ENCODE measurements at places on chromosomes 3 and 15.
A peak's percentile ranks its signal among the peaks of the same experiment; 100 is the strongest.

- DNase-seq, result no peak
Observed at GRCh38 chr3:38015485-38015884, 14.0 kb downstream of the PLCD1 start.

DNA sequence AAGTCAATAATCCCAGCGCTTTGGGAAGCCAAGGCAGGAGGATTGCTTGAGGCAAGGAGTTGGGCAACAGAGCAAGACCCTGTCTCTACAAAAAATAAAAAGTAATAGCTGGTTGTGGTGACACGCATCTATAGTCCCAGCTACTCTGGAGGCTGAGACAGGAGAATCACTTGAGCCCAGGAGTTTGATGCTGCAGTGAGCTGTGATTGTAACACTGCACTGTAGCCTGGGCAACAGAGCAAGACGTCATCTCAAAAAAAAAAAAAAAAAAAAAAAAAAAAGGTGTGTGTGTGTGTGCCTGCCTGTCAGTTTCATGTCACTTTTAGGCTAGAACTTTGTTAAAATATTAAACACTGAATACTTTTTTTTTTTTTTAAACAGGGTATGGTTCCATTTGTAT lies 28.4 kb downstream of the DNAJC19 start:
- DNase-seq, result no peak

DNA sequence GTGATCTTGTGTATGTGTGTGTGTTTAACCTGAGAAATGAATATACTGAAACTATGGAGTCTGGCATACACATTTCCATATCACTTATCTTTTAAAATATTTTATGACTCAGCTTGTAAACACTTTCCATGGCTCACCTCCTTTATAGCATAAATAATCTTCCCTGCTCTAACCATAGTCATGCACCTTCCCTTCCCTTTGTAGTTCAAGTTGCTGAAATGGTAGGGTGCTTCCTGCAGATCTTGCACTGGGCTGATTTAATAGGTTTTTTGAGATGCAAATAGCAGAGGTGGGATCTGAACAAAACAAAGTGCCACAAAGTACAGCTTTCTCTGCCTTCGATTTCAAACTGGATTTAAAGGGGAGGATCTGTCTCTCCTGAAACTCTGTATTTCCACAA lies 712.7 kb upstream of the LMCD1 start:
- DNase-seq, result no peak

GRCh38 chr3:55484801-55485791 lies 2.0 kb downstream of the WNT5A start:
- DNase-seq, result no peak

GRCh38 chr15:100693451-100693850 lies 91.1 kb downstream of the ASB7 start:
- no peak for DNase-seq

- DNase-seq, result no peak
Observed at GRCh38 chr3:110307065-110307809, 764.4 kb upstream of the NECTIN3 start.

DNA sequence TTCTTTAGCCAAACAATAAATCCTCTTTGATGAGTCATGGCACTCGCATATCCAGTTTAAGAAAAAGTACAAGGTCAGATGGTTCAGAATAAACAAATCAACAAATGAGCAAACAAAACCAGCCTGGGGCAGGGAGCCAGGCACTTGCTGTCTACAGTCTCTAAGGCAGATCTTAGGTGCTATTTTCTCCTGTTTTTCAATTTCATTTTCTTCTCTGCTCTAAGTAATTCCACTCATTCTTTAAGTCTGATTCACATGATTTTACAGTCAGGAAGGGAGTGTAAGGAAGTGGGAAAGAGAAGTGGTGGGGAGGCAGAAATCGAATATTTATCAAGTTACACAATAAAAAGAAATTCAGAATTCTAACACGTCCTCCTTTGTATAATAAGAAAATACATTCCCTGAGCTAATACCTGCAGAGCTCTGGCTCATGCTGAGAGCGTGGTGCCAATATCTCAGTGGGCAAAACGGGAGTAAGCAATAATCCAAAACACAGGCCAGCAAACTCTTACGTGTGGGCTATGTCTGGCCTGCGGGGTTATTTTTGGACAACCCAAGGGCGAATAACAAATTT lies 298.6 kb downstream of the ADAMTS17 start:
- no peak for DNase-seq

DNA sequence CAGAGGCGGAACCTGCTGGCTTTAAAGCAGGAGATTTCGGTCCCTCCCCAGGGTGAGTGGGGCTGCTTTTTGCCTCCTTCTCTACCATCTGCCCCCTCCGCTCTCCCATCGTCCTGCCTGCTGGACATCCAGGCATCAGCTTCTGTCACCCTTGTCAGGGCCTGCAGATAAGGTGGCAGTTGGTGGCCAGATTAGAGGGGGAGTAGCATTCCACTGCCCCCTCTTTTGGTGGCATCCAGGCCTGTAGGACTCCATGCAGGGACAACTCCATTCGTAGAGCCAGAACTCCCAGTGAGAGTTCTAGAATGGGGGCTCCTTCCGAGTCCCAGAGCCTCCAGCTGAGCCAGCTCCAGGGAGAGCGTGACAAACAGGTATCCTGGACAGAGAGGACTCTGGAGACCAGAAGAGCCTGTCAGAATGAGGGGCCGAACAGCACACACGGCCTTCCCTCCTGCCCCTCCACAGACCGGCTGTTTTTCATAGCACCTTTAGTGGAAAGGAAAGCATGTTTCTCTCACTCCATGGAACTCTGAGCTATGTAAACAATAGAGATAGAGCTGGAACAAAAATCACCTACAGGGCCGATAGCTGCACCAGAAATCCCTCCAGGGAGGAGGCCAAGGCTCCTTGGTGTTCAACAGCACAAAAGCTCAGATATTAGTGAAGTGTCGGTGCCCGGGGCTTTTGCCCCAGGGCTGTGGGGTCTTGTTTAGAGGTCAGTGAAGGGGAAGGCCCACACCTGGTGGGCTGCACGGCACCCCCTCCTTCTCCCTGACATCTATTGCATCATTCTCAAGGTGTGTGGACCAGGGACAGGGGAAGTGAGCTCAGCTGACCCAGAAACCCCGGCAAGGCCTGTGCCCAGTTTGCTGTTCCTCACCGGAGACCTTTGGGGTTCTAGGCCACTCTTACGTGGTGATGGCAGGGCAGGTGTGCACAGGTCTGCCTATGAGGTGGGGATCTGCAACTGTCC lies 34.2 kb downstream of the MAGEF1 start:
- no peak for DNase-seq

- DNase-seq, result no peak
Observed at GRCh38 chr15:45387380-45388007, 9.2 kb upstream of the GATM start.

DNA sequence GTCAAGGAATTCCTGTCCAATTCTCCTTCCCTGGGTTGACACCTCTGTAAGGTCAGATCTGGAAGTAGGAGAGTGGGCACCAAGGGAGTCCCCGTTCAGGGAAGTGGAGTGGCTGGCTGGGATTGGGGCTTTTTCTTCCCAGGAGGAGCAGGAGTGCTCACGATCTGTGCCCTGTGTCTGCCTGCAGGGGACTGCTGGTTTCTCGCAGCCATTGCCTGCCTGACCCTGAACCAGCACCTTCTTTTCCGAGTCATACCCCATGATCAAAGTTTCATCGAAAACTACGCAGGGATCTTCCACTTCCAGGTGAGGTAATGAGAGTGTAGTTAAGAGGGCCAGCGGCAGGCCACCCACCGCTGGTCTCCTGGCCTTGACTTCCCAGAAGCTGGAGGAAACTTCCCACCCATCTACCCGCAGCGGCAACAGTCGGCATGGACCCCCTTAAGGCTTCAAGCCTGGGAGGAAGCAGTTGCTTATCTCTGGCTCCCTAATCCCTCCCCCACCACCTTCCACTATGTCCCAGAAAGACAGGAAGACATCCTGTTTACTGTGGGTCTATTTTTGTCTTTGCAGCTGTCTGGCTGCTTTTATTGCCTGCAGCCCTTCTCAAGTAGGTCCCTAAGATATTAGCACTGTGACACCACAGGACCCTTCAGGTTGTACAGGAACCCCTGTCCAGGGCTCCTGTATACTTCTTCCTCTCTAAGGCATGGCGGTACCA lies 26.8 kb downstream of the CAPN3 start:
- DNase-seq, result no peak

GRCh38 chr3:63613561-63613960 lies 38.9 kb upstream of the SNTN start:
- DNase-seq, result no peak

- no peak for DNase-seq
Observed at GRCh38 chr15:97597801-97598200, 362.7 kb upstream of the ARRDC4 start.

DNA sequence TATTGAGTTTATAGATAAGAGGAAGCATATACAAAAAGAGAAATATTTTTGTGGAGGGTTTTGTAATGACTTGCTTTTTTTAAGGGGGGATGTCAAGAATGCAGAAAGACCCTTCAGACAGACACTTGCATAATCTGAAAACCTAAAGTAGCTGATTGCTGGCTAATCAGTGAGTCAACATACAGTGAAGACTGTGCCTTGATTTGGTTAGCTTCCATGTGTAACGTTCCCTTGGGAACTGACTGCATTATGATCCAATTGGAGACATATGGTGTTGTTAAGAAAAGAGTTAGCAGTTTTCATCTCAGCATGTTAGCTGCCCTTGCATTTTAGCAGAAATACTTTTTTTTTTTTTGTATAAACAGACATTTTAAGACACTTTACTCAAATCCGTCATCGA lies 483.2 kb downstream of the RBMS3 start:
- DNase-seq, result no peak

GRCh38 chr15:96693990-96694517 lies 363.6 kb downstream of the NR2F2 start:
- no peak for DNase-seq

DNA sequence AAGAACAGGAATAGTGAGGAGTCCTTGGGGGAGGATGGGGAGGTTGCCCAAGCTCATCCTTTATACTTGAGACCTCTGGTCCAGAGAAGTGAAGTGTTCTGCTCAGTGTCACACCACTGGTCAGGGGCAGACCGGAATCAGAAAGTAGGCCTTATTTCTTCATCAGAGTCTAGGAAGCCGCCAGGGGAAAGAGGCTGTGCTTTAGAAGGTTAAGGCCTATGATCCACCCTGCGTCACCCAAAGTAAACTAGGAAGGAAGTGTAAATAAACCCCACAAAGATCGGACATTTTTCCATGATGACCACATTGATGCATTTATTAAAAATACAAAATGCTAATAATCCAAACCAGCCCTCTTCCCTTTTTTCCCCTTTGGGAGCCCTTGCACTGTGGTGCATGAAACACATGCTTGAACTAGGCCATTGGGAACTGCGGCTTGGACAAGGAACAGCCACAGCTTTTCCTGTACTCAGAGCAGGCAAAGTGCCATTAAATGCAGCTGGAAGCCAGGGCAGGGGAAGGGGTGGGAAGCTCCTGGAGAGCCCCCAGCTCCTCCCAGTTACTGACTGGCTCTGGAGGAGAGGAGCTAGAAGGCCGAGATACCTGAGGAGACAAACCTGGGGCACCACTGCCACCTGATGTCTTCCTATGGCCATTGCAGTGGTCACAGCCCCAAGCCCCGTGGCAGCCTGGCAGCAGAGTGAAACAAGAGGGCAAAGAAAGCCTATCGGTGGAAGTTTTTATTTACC lies 37.0 kb downstream of the CDC25A start:
- DNase-seq, result peak; percentile 2

DNA sequence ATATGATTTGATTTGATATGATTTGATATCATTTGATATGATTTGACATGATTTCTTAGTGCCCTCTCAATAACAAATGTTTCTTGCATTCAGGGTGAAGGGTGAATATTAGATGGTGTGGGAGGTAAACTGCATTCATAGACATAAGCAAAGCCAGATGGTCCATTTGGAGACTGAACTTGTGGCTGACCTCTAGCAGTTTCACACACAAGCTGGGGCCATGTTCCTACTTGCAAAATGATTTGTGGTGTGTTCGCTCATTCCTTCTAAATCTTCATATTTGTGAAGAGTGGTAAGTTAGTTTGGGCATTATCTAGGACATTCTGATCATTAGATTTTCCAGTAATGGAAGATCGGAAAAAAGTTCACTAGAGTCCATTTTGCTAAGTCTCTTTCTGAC lies 40.5 kb upstream of the CCR4 start:
- DNase-seq, result no peak

- no peak for DNase-seq
Observed at GRCh38 chr15:72838311-72838731, 54.8 kb upstream of the ADPGK start.

- DNase-seq, result no peak
Observed at GRCh38 chr3:190265796-190266195, 56.5 kb downstream of the CLDN1 start.

DNA sequence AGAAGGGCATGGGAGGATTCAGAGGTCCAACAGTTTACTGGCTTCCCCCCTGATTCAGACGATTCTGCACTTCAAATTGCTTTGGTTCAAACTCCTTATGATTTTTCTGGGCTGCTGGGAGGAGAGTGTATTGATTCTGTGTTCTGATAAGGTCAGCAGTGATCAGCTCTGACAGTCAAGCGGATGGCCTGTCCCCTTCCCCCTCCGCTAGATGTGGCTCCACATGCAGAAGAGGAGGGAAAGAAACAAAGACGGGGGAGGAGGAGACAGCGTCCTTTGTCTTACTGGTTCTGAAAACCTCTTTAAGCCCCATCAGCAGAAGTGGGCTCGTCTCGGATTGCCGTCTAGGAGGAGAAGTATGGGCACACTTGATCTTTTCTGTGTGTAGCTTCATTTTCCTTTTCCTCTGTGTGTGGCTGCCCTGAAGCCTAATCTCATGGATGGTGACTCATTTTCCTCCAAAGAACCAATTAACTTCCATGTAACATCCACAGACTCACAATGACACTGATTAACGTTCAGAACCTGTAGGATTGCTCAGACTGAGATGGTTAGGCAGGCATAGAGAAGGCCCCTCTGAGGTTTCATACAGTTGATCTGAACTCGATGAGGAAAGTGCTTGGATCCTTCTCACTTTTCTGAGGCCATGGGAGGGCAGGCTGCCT lies 162.4 kb upstream of the PPP2R3A start:
- DNase-seq, result no peak

GRCh38 chr15:67183443-67184169 lies 70.9 kb downstream of the AAGAB start:
- no peak for DNase-seq

DNA sequence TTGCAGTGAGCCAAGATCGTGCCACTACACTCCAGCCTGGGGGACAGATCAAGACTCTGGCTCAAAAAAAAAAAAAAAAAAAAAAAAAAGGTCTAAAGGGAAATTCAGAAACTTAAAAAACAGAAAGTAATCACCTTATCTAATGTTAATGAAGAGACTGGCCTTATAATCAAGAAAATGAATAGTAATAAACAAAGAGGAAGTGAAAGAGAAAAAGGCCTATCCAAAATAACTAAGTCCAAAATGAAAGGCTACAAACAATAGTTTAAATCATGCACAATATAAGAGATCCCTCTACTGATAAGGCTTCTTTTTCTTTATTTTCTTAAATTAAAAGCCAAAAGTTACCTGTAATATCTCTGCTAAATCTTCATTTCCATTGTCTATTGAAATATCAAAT lies 37.1 kb upstream of the HDC start:
- no peak for DNase-seq

DNA sequence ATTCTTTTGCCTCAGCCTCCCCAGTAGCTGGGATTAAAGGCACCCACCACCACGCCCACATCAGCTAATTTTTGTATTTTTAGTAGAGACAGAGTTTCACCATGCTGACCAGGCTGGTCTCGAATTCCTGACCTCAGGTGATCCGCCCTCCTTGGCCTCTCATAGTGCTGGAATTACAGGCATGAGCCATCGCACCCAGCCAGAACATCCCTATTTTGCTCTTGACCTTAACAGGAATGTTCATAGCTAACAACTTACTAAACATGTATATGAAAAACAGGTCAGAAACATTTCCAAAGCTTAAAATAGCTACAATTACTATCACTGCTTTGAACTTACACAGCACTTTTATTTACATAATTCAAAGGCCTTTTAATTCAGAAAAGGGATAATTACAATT lies 33.7 kb downstream of the UQCC5 start:
- DNase-seq, result no peak

GRCh38 chr3:16338999-16339398 lies 74.0 kb downstream of the OXNAD1 start:
- DNase-seq, result no peak

All from activated CD4-positive, CD25-positive, alpha-beta regulatory T cell treated with anti-CD3 and anti-CD28 coated beads, Interleukin-2, amount 50 U/mL, for 16 hours (primary cell).